ENCODE measurements at places on chromosomes 3 and 15.

DNA sequence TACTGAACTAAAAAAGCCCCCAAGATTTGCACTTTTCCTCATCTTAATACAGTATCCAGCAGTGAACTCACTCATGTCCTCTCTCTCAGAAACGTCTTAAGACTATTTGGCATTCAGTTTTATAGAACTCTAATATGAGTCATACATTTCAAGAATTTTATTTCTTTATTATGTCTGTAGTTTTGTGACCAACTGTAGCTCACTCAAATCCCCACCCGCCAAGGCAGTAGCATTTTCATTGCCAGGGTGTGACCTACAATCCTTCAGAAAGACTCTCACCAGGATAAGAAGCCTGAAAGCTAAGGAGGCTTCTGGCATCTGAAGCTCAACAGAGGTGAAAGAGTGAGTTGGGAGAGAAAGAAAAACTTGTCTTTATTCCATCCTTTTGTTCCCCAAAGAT is 537.1 kb downstream of the RSL24D1 start:
- no peak for DNase-seq

GRCh38 chr3:190032923-190033322 is 87.8 kb downstream of the P3H2 start:
- DNase-seq, result no peak

DNA sequence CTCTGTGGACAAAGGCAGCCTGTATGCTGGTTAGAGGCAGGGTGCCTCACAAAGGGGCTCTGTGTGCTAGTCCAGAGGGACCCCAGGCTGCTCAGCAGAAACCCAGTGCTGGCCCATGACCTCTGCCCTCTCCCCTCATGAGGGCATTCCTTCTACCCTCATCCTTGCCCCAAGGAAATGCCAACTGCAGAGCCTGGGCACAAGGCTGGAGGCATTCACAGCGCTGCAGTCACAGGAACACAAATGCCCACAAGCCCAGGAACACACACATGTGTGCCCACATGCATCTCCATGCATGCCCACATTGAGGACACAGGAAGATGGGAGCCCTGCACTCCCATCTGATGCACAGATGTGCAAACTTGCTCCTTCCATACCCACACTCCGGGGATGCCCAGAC is 3.8 kb downstream of the INKA1 start:
- no peak for DNase-seq

- DNase-seq, result no peak
These were observed 2.3 kb downstream of the NSUN3 start for GRCh38 chr3:94065122-94065521.

DNA sequence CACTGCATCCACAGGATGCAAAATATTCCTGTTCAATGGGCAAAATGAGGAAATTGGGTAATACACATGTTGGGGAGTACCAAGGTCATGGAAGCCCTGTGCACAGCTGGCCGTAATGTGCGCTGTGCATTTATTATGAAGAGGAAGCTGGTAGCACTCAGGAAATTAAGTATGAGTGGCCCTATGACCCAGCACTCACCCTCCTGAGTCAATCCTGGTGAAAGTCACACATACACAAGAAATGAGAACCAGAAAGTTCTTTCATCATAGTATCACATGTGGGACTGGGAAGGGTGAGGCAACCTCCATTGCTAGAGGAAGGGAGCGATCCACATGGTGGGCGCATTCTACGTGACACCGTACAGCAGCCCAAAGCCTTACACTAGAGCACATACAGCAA is 11.4 kb upstream of the PRR20G start:
- DNase-seq, result no peak

- DNase-seq, result no peak
These were observed 31.8 kb upstream of the CRTC3 start for GRCh38 chr15:90497912-90498311.

- DNase-seq, result no peak
These were observed 203.5 kb downstream of the MECOM start for GRCh38 chr3:169460035-169460434.

- no peak for DNase-seq
These were observed 29.4 kb downstream of the TP53BP1 start for GRCh38 chr15:43463507-43463906.

DNA sequence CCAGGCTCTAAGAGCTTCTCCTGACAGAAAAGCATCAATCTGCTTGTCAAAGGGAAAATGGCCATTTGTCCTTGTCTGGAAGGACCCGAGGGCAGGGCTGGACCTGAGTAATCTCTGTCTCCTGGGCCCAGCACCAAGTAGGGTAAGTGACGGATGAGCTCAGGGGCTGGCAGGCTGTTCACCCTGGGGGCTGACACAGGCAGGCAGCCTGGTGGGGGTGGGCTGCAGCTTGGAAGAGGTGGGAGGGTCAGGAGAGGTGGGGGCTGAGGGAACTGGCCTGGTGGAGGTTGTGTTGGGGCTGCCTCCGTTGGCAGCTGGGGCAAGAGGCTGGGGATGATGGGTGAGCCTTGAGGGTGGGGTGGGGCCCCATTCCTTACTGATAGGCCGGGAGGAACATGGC is 42.3 kb upstream of the ADPGK start:
- DNase-seq, result no peak

- no peak for DNase-seq
These were observed 588.8 kb upstream of the GOLIM4 start for GRCh38 chr3:168684519-168684918.

DNA sequence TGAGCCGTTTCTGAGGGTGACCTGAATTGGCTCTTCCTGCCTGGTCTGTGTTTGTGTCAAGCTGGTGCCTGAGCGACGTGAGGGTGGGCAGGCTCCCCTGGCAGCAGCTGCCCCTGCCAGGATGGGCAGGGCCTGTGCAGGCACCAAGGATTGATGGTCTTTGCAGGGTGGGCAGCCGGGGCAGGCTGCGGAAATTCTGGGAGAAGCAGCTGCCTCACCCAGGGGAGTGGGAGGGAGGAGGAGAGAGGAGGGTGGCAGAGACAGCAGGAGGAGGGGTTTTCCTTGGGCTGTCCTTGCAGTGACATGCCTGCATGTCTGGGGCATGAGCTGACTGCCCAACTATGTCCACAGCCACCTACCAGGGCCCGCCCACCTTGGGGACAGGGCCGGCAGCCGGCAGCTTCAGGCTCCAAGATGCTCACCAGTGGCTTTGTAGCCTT is 27.9 kb upstream of the SLC6A6 start:
- no peak for DNase-seq

DNA sequence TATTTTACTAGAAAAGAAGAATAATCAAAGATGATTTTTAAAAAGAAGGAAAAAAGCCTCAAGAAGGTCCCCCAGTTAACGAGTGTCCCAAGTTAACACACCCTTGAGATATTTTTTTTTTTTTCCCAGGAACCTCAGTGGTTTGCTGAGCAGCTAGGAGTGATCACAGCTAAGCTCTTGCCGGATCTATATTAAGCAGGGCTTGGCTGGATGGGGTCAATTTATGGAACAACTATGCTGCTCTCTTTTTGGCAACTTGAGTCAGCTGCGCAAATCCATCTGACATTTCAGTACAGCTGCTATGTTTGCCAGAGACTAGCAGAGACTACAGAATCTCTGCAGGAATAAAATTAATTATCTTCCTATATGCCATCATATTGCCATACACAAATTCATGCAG is at the start of gene LMOD3:
LMOD3 (minus strand) TSS at position 193 of the 400 bp plus-strand sequence. CDS start 209 bp downstream, outside the sequence.
- no peak for DNase-seq

- no peak for DNase-seq
These were observed 35.0 kb upstream of the ABHD17C start for GRCh38 chr15:80660119-80660518.
